Heart right ventricle (tissue), 16 donors: ENCODE measurements at places on chromosomes 13 and 19. TPM values are rescaled to one million over a fixed set of nuclear protein-coding genes. Genes with fewer than 3 reads are reported as not detected.

DNA sequence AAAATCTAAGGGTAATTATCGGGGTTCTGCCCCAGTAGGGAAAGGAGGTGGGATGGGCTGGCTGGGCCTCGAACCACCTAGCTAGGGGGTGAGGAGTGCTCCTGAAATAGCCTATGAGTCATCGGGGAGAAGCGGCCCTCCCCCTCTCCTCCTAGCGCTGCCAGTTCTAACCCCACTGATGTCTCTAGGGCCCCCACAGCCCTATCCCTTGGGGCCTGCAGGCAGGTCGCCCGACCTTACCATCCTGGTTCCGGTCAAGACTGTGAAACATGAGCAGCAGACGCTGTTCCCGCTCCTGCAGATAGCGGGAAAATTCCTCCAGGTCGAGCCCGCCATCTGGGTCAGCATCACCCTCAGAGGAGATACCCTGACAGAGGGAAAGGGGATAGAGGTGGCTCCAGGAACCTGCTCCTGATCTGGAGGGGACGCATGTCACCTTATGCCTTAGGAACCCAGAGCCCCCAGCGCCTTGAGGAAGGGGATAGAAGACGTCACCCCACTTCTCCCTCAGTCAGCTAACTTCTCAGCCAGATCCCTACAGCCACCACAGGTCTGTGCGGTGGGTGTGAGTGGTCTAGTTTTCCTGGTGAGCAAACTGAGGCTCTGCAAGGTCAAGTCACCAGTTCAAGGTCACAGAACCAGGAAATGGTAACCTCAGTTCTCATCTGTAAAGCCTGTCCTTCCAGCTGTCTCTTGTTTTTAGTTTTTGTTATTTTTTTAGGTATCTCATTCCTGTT lies 1.5 kb downstream of the SLC25A23 start:
- DNase-seq: no peak
- peaks cover 15% of the 10 kb centered on the region for H3K36me3 ChIP-seq
- H3K4me1 ChIP-seq: peaks cover 15% of the 10 kb centered on the region
- H3K27me3 ChIP-seq: peaks cover 8% of the 10 kb centered on the region

DNA sequence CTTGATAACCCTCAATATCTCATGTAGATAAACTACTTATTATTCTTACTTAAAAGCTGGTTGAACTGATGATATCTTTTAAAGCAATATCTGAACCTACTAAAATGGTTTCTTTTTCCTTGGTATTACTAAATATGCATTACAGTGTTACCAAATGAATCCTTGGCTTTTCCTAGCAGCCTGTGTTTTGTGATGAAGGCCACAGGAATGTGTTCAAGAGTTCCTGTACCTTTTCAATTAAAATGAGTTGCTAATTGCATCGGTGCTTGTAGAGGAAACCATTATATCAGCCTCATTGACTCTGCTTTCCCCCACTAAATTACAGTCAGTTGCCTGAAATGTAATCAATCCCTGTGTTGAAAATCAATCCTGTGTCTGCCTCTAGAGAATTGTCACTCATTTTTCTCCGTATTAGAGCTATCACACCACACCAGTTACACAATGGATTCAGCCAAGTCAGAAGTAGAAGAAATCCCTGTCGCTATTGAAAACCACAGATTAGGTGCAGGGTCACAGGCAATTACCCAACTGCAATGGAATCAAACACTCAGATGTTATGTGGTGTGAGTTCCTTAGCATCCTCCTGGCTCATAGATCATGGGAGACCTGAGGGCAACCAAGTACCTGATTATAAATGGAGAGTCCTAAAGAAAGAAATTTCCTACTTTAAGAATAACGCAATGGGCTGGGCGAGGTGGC lies 13.3 kb downstream of the FAM216B start:
- DNase-seq: no peak
- no peaks in the 10 kb centered on the region for H3K36me3 ChIP-seq
- H3K27me3 ChIP-seq: no peaks in the 10 kb centered on the region
- H3K27ac ChIP-seq: no peak overlapping the region
- H3K4me1 ChIP-seq: no peaks in the 10 kb centered on the region

The FUT1 gene
- total RNA-seq: 1.8 TPM

- H3K27ac ChIP-seq: peak overlapping the region; percentile 26
- H3K4me3 ChIP-seq: no peak overlapping the region
- H3K4me1 ChIP-seq: peaks cover 23% of the 10 kb centered on the region
These were observed 99.2 kb downstream of the SLC7A1 start for GRCh38 chr13:29496241-29496712.

The ERICH6B gene
- total RNA-seq: not detected

GRCh38 chr19:34838248-34838647 lies 65.2 kb upstream of the ZNF599 start:
- H3K27ac ChIP-seq: peak overlapping the region; percentile 77
- H3K4me3 ChIP-seq: no peak overlapping the region
- H3K36me3 ChIP-seq: no peaks in the 10 kb centered on the region
- DNase-seq: no peak
- H3K27me3 ChIP-seq: no peaks in the 10 kb centered on the region

DNA sequence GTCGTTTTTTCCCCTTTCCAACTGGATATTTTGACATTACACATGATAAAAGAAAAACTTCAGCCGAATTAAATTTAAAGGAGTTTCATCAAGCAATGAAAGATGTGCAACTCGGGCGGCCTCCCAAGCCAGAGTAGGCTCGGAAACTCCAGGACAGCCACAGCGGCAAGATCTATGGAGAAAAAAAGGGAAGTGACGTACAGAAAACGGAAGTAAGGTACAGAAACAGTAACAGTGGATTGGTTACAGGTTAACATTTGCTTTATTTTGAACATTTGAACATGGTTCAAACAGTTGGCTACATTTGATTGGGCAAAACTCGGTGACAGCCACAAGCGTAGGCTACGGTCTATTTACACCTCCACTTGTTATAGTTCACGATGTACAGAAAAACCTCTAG lies 30.5 kb upstream of the FAM124A start:
- H3K4me3 ChIP-seq: no peak overlapping the region
- H3K36me3 ChIP-seq: no peaks in the 10 kb centered on the region
- H3K27me3 ChIP-seq: no peaks in the 10 kb centered on the region
- H3K4me1 ChIP-seq: no peaks in the 10 kb centered on the region
- DNase-seq: no peak

DNA sequence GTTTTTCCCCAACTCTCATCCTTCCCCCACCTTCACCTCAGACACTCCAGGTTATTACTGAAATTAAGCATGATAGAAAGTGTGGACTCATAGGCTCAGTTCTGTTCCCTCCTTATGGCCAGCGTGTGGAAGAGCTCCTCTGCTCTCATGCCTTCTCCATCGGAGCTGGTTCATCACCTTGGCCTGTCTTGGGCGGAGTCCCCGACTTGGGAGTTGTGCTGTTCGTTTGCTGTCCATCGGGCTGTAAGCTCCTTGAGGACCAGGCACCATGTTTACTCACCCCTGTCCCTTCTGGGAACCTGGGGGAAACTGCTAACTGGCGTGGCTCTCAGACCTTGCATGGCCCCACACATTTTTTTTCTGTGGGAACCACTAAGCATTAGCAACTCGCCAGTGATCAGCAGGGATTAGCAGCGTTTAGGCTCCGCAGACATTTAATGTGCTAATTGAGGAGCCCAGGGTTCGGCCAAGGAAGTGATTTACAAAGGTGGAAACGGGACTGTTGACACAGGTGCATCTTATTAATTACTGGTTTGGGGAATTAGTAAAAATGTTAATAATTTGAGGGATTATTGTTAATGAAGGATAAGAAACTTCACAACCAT lies 123.8 kb downstream of the TM9SF2 start:
- H3K4me3 ChIP-seq: no peak overlapping the region
- no peaks in the 10 kb centered on the region for H3K27me3 ChIP-seq
- peaks cover 5% of the 10 kb centered on the region for H3K4me1 ChIP-seq
- DNase-seq: no peak

DNA sequence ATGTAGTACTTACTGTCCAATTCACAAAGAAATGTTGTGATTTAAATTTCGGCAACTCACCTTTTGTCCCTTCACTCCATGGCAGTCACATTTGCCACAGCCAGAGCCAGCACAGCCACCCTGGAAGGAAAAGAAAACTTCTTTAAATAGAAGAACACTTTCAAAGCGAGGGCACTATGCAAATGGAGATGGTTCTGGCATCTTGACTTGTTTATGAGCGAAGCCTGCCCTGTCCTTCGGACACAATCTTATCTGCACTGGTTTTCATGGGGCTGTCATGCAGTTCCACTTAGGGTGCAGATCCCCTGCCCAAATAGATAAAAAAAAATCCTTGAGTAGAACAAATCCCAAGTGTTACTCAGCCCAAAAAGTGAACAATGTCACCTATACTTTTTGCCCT lies 64.3 kb downstream of the COL4A1 start:
- DNase-seq: no peak
- no peaks in the 10 kb centered on the region for H3K36me3 ChIP-seq
- H3K4me3 ChIP-seq: peak overlapping the region; percentile 27

DNA sequence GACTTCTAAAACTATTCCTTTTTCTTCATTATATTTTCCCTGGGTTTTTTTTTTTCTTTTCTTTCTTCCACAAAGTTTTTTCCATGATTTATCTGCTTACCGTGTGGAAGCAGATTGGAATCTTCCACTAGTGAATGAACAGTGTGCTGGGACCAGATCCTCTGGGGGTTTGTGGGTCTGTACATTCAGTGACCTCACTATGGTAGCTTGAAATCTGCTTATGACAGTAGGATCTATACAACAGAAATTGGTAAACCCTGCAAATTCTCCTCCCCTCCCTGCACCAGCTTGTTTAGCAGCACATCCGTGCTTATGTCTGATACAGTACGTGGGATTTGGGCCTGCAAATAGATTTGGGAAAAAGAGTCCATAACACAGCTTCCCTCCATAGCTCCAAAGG lies 26.0 kb upstream of the MAB21L1 start:
- H3K27me3 ChIP-seq: no peaks in the 10 kb centered on the region
- no peaks in the 10 kb centered on the region for H3K4me1 ChIP-seq
- H3K36me3 ChIP-seq: no peaks in the 10 kb centered on the region
- no peak overlapping the region for H3K4me3 ChIP-seq
- DNase-seq: no peak
- H3K27ac ChIP-seq: no peak overlapping the region

- H3K36me3 ChIP-seq: peaks cover 46% of the 10 kb centered on the region
- no peak for DNase-seq
- H3K27me3 ChIP-seq: peaks cover 7% of the 10 kb centered on the region
- H3K4me1 ChIP-seq: peaks cover 90% of the 10 kb centered on the region
- peak overlapping the region; percentile 91 for H3K27ac ChIP-seq
- no peak overlapping the region for H3K4me3 ChIP-seq
These were observed 4.1 kb downstream of the KANK2 start for GRCh38 chr19:11192957-11193939.

DNA sequence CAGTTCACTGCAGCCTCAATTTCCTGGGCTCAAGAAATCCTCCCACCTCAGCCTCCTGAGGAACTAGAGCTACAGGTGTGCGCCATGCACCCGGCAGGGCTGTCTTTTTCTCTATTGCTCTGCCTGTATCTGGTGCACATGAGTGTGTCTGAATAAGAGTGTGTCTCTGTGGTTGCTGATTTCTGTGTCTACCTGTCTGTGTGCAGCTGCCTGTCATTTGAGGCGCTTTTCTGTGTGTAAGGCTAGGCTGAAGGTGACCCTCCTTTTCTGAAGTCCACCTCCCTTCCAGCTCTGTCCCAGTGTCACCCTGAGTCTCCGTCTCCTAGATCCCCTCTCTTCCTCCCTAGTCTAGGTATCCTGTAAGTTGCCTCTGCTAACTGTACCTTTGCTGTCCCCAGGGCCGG lies 1.5 kb upstream of the PRR12 start:
- H3K27ac ChIP-seq: peak overlapping the region; percentile 87
- H3K4me1 ChIP-seq: peaks cover 21% of the 10 kb centered on the region
- H3K27me3 ChIP-seq: no peaks in the 10 kb centered on the region
- H3K36me3 ChIP-seq: peaks cover 3% of the 10 kb centered on the region
- peak overlapping the region; percentile 86 for H3K4me3 ChIP-seq

DNA sequence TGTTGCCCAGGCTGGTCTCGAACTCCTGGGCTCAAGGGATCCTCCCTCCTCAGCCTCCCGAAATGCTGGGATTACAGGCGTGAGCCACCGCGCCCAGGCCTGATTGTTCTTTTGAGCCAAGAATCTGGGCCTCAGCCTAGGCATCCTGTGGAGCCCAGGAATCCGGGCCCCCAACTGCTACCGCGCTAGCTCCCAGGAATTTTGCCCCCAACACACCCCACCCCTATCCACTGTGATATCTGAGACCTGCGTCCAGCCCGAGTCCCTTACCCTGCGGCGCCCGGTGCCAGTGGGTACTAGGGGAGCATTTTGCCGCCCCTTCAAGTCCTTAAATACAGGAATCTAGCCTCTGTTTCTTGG lies 838 bp upstream of the MYADM start:
- no peak for DNase-seq
- H3K4me1 ChIP-seq: peaks cover 42% of the 10 kb centered on the region

DNA sequence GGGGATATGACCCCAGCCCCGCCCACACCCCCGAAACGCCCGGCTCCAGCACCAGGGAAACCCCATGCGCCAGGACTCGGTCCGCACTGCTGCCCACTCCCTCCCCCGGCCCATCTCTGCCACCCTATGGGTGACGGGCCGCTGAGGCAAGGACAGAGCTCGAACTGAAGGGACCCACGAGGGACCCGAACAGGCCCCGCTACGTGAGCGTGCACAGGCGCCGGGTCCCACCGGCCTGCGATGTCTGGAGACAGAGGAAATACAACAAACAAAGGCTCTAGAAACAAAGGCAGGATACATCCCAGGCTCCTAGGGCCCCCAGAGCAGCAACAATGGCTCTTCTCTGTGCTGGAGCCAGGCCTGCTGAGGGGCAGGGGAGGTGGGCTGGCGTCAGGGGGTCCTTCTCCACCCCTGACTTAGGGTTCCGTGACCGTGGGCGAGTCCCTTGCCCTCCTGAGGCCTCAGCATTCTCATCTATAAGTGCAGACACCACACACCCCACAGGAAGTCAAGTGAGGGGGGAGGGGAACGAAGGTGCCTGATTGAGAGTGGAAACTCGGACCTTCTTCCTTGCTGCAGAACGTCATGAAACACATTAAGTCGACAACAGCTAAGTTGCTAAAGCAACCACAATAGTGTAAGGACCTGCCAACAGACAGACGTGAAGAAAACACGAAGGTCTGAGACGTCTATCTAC lies 3.1 kb downstream of the ABHD17A start:
- DNase-seq: no peak
- H3K36me3 ChIP-seq: no peaks in the 10 kb centered on the region
- H3K27ac ChIP-seq: peak overlapping the region; percentile 96
- peaks cover 58% of the 10 kb centered on the region for H3K4me1 ChIP-seq

GRCh38 chr19:3094601-3095440 lies 659 bp downstream of the GNA11 start:
- peak overlapping the region; percentile 89 for H3K27ac ChIP-seq
- no peaks in the 10 kb centered on the region for H3K27me3 ChIP-seq
- H3K36me3 ChIP-seq: no peaks in the 10 kb centered on the region
- peaks cover 51% of the 10 kb centered on the region for H3K4me1 ChIP-seq
- H3K4me3 ChIP-seq: peak overlapping the region; percentile 97

DNA sequence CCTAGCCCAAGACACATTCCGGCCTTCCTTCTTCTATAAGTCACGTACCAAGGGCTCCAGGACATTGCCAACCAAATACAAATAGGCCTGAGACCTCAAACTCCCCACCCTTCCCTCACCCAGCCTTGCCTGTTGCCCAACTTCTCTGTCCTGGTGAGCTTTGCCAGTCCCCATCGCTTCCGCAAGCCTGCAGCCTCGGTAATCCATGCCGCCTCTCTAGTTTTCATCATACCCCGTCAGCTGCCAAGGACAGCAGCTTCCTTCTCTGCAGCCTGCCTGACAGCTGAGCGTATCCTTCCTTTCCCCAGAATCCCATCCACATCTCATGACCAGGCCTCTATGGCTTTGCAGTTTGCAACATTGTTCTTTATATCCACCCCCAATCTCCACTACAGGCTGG lies 36.6 kb upstream of the POMP start:
- H3K27me3 ChIP-seq: no peaks in the 10 kb centered on the region
- DNase-seq: peak; percentile 27
- H3K36me3 ChIP-seq: no peaks in the 10 kb centered on the region

The SLC25A30 gene
- total RNA-seq: 280 TPM
